ENCODE measurements at places on chromosomes 13 and 19. TPM values are rescaled to one million over a fixed set of nuclear protein-coding genes. Genes with fewer than 3 reads are reported as not detected.

SMIM44 gene
- not detected for total RNA-seq

LIM2 gene
- total RNA-seq, result not detected

NTN5 gene
- total RNA-seq, result 0.21 TPM

SMAD9 gene
- 0.26 TPM for total RNA-seq

CGB2 gene
- not detected for total RNA-seq

ZNF773 gene
- total RNA-seq, result 9.7 TPM

Measured in endothelial cell (in vitro differentiated cells).